Activated T-helper 1 cell treated with Interleukin-2 at 50 U/mL for 16 hours (primary cell): ENCODE measurements at places on chromosomes 5 and 9.

GRCh38 chr9:92562461-92562967 lies 26.7 kb upstream of the ECM2 start:
- no peak for DNase-seq

- no peak for DNase-seq
These were observed 114.7 kb downstream of the TAF11L14 start for GRCh38 chr5:17748941-17749340.

DNA sequence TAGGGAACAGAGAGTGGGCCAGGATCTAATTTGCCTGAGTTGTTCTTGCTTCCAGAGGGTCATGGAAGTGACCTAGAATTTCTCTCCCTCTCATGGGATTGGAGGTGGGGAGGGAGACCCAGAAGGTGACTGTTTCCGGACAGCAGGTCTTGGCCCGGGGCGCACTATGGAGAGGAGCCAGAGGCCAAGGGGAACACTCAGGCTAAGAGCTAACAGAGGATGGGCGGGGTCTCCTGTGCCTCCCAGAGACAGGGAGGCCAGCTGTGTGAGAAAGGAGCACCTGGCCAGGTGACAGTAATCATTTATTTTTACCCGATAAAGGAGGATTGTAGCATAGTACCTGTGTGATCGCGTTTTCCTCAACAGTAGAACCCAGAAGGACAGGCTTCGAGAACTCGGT lies 50.9 kb upstream of the ANKH start:
- no peak for DNase-seq

- DNase-seq = no peak
These were observed 28.0 kb upstream of the SYK start for GRCh38 chr9:90773617-90774016.

DNA sequence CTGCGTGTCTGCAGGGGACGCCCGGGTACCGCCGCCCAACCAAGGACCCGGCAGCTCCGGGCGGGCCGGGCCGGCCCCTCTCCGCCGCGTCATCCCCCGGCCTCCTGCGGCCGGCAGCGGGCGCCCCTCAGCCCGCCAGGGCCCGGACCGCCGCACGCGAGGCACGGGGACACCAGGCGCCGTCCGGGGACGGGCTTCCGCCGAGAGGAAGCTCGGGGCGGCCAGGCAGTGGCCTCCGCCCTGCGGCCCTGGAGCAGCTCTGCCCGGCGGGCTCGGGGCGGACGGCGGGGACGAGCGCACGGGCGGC lies 373 bp downstream of the FBXW5 start:
- DNase-seq = no peak

- no peak for DNase-seq
These were observed 621 bp downstream of the PCDHA13 start for GRCh38 chr5:140882591-140882899.

- DNase-seq = no peak
These were observed 410.2 kb upstream of the SLC30A5 start for GRCh38 chr5:68683632-68684036.

DNA sequence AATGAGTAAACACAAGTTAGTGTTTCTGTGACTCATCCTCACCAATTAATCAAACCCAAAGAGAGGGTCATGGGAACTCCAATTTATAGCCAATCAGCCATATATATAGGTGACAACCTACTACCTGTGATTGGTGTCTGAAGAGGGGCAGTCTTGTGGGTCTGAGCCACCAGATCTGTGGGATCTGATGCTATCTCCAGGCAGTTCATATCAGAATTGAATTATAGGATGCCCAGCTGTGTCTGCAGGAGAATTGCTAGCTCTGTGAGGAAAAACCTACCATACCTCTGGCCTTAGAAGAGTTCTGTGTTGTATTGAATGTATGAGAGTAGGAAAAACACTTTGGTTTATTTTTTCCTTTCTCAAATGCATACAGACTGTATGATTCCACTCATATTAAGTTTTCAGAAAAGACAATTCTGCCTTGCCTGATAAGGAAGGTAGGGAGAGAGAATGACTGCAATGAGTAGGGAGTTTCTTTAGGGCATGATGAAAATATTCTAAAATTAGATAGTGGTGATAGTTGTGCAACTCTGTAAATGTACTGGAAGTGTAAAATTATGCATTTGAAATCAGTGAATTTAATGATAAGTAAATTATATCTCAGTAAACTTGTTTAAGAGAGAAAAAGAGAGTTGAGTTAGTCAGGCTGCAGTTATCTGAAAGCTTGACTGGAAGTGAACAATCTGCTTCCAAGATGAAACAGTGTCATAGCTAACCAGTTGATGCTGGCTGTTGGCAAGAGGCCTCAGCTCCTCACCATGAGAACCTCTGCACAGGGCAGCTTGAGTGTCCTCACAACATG lies 274.9 kb downstream of the AUH start:
- no peak for DNase-seq
